ENCODE measurements at places on chromosomes 4 and X. TPM values are rescaled to one million over a fixed set of nuclear protein-coding genes. Genes with fewer than 3 reads are reported as not detected.

SLC9B2 gene
- total RNA-seq: 27.6 TPM

DNA sequence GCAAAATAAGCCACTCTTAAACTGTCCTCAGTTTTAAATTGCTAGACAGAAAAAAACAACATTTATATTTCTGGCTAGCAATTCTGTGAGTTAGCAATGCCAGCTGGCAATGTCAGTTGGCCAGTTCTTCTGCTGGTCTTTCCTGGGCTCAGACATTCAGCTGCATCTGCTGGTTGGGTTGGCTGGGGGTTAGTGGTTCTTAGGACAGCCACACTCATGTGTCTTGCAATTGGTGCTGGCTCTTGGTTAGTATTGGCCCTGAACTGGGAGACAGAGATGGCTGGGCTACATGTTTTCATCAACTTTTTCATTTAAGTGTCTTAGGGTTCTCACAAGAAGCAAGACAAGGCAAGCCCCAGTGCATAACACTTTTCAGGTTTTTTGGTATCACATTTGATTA is 48.0 kb upstream of the PDLIM5 start:
- DNase-seq: no peak

DNA sequence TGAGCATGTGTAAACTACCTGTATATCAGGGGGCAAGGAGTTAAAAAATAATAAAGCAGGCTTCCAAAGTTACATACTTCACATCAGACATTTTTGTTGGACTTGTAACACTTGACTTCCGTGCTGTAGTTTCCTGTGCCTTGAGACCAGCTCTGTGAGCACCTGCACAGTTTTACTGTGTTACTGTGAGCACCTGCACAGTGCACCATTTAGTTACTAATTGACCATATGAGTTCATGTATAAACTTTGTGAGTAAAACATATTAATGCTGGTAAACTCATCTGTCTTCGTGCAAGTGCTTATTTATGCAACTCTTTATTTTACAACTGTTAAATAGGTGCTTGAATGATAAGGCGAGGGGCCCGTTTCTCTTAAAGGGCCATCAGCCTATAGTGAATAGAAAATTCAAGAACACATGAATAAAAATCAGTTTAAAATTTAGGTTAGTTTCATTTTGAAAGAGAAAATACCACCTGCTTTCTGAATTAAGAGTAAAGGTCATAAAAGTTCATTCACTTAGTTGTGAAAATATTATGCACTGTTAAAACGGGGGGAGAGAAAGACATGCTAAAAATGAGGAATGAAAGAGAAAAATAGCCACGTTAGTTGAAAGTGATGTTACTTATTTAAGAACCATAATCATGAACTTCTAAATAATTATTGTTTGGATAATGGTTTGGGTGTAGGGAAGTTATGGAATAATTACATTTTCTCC is 42.4 kb downstream of the USP9X start:
- no peak for DNase-seq

DNA sequence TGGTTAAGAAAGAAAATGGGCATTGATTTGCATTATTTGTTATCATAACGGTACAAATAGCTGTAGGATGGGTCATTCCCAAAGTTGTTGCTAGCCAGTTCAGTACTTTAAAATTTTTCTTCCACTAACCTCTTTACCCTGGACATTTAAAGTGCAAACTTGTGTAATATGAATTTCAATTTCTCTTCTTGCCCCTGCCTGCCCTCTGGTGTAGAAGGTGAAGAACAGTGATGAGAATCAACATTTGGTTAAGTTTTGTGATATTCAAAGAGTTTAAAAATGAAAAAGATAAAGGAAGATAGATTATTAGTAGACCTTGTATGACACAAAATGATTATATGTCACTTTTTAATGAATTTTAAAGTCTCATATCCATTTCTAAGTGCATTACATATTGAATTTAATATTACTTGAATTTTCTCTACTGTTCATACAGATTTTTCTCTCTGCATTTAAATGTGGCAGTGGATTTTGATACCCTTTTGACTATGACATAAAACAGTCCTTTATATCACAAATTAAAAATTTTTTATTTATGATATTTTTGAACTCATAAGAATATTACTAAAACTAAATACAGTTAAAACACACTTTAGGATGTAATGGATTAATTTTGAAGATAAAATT is 337.7 kb downstream of the BMPR1B start:
- DNase-seq: no peak

DNA sequence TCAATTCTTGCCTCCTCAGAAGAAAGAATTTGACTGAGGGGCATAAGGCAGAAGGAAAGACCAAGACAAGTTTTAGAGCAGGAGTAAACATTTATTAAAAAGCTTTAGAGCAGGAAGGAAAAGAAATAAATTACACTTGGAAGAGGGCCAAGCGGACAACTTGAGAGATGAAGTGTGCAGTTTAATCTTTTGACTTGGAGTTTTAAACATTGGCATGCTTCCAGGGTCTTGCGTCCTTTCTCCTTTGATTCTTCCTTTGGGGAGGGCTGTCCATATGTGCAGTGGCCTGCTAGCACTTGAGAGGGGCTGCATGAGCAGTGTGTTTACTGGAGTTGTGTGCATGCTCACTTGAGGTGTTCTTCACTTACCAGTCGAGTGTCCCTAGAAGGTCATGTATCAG is 275.8 kb upstream of the IL1RAPL1 start:
- DNase-seq: no peak

DNA sequence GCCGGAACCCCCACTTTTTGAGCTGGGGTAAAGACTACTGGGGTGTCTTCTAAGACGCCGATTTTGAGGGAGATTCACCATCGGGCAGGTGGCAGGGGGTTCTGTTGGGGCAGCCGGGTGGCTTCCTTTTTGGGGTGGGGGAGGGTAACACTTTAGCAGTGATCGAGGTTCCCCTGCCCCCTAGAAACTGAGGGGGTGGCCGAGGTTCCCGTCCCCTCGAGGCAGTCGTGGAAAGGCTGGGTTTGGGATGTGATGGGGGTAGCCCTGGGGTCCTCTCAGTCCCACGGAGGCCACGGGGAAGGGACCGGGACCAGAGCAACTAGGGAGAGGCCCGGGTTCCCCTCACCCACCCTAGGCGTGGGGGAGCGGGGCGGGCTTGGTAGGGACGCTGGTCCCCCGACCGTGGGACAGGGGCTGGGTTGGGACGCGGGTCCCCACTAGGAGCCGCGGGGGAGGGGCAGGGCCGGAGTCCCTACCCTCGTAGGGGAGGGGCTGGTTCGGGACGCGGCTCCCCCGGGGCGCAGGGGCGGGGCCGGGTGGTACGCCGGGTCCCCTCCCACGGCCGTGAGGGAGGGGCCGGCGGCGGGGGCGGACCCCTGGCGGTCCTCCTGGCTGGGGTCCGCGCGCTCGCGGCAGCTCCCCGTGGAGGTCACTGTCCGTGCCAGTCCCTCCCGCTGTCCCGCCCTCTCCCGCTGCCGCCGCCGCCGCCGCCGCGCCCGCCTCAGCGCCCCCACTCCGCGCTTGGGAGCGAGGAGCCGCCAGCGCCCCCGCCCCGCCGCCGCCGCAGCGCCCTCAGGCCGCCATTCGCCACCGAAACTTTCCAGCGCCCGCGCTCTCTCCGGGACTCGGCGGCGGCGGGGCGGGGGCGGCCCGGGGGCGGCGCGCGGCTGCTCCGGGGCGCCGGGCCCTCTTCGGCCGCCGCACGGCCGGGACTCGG is at the start of gene TBL1X:
Gene TBL1X, plus strand, starts transcription at position 624 of the 937 bp plus-strand sequence. CDS start 188,529 bp downstream, outside the sequence.
- peak; percentile 39 for DNase-seq

HTN3 gene
- total RNA-seq: not detected

DNA sequence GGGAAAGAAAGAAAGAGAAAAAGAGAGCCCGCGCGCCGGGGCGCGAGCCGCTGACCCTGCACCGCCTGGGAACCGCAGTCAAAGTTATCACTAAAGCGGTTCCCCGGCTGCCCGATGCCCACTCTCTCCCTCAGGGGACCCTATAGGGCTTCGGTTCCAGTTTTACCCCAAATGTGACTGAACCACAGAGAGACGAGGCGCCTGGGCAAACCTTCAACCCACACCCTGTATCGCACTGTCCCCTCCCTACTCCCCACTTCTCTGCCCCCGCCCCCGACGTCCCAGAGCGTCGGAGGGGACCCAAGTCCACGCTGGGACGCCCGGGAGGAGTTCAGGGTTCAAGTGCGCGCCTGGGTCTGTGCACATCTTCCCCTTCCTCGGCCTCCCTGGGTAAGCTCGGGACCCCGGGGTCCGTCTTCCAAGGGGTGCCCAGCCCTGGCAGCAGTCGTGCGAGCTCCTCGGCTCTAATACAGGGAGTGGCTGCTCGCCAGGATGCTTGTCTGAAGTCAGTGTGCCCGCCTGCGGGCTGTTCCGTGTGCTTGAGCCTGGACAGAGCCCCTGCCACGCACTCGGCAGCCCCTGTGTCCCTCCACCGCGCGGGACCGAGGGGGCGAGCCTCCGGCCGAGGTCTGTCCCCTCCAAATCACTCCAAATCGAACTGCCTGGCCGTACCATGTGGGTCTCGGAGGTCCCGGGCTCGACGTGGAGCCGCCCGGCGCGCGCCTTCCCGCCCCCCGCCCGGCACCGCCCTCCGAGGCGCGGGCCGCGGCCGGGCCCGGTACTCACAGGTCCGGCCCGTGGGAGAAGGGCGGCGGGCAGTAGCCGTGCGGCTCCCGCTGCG is 960 bp downstream of the TRPC3 start:
- no peak for DNase-seq

DNA sequence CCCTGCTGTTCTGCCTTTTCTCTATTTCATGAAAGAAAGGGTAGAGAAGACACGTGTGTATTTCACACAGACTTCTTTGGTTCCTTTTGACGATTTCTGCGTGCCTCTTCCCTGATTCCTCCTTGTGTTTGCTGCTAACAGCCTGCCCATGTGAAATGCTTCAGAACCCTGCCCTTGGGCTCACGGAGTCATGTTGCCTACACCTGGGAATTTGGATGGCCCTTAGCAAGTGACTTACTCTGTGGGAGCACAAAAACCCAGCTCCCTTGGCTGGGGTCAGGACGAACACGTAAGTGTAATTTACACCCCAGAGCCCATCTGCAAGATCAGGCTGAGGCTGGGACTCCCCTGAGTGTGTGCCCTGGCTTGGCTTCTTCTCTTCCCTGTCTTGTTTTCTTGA is 220.3 kb upstream of the BCOR start:
- no peak for DNase-seq

DNA sequence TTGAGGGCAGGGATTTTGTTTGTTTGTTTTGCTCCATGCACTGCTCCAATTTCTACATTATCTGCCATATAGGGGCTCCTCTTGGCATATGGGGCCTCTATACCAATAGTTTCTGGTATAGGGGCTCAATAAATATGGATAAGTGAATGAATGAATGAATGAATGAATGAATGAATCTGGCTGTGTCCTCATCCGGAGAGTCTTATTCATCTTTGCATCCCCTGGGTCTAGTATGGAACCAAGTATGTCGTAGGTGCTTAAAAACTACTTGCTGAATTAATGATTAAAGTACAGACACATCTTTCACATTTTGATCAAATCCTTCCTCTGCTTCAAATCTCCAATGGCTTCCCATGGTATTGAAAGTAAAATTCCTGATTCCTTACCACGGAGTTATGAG is 80.1 kb downstream of the DRD5 start:
- no peak for DNase-seq

GRCh38 chr4:175351473-175351872 is 433.3 kb downstream of the ADAM29 start:
- no peak for DNase-seq

- no peak for DNase-seq
Observed at GRCh38 chr4:85728464-85728863, 253.5 kb downstream of the ARHGAP24 start.

- DNase-seq: no peak
Observed at GRCh38 chr4:7766086-7766485, 173.6 kb downstream of the AFAP1 start.

NIPAL1 gene
- total RNA-seq: 1.3 TPM

PPP1R3F gene
- total RNA-seq: 6.1 TPM

DNA sequence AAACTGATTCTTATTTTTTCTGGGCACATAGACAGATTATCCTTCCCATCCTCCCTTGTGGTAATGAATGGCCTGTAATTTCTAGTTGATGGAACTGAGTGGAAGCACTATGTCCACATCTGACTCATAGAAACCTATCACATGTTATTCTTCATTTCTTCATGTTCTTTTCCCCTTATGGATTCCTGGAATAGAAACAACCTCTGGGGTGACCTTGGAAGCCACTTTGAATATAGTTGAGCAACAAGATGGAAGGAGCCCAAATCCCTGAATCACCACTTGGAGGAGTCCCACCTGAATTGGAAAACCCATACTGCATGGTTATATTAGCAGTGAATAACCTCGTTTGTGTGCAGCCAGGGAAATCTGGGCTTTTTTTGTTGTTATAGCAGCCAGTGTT is 137.8 kb downstream of the MID1IP1 start:
- DNase-seq: no peak

DNA sequence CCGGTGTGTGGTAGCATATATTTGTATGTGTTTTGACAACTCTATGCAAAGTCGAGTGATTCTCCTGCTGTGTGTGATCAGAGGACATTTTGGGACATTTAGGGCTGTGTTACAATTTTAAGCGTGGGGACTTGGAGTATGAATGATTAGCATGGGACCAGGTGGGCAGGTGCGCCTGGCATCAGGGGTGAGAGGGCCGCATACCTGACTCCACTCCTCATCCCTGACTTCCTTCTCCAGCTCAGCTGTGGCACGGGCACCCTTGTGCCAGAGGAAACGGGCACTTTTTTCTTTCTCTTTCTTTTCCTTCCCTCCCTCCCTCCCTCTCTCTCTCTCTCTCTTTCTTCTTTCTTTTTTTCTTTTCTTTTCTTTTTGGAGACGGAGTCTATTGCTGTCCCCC is 15.7 kb upstream of the PLCXD1 start:
- DNase-seq: no peak

FMR1NB gene
- not detected for total RNA-seq

- DNase-seq: no peak
Observed at GRCh38 chrX:9476810-9477575, 12.1 kb downstream of the TBL1X start.

GRCh38 chr4:185256446-185256845 is 47.0 kb downstream of the SNX25 start:
- DNase-seq: no peak

- DNase-seq: no peak
Observed at GRCh38 chr4:25978327-25978726, 64.3 kb downstream of the SMIM20 start.

CPE gene
- not detected for total RNA-seq

DNA sequence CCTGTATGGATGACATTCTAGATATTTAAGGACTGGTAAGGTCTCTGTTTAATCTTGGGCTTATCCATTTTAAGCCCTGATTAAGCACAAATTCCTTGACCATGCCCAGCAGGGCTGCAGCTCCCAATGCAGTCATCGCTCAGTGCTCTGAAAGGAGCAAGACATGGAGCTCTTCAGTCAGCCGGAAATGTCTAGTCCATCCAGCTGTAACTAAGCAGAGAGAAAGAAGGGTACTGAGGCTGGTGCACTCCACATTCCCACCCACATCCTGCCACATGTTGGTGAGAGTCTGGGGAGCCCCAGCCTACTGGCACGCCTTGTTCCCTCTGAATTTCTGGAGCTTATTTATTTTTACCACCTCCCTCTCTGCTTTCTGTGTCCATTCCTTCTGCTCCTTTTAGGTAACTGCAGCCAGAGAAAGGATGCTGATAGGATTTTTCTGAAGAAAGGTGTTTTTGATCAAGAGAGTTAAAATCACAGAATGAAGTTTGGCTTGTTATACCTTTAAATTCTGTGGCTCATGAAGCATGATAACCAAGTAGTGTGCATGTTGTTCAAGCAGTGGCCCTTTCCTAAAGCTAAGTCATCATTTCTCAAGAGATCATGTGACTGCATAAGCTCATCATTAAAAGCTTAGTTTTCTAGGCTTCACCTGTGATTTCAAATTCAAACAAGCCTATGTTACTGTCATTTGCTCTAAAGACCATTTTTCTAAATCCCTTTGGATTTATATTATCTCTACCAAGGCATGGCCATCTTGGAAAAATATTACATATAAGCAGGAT is 74.0 kb downstream of the GALNT7 start:
- no peak for DNase-seq

- no peak for DNase-seq
Observed at GRCh38 chr4:125985856-125986255, 671.1 kb downstream of the FAT4 start.
